ENCODE measurements at places on chromosomes 4 and X.

- no peak for DNase-seq
Measured at GRCh38 chrX:71533851-71534561, 1.1 kb downstream of the OGT start.

DNA sequence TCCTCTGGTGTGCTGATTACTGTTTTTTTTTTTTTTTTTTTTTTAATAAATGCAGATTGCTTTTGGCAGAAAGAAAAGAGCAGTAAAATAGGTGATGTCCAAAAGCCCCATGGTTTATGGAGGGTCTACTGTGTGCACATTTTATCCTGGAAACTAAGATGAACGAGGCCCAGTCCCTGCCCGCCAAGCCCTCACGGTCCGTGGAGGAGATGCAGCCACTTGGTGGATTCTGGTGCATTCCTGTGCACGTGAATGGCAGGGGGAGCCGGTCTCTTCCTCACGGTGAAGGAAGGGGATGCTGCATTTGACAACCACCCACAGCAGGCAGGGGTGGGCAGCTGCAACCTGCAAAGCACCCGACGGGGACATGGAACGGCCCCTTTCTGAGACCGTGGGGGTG is 100.2 kb upstream of the AFAP1 start:
- DNase-seq = no peak

- DNase-seq = no peak
Measured at GRCh38 chr4:183766140-183766539, 107.0 kb downstream of the TRAPPC11 start.

DNA sequence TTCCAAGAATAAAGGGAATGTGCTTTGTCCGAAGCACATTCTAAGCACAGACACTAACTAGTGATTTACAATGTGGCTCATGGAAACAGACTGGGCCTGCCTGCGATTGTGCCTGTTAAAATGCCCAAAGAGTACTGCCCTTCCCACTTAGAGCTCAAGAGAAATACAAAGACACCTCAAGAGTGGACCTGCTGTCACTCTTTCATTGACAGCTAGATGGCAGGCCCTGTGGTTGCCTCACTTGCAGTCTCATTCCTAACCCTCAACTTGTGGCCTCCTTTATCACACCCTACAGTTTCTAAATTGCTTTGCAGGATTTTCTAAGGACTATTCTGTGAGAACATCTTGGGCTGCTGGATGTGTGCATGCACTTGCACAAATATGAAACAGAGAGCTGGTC is 331.0 kb upstream of the EMCN start:
- DNase-seq = no peak

GRCh38 chrX:130575831-130576389 is 174.1 kb downstream of the RBMX2 start:
- no peak for DNase-seq

DNA sequence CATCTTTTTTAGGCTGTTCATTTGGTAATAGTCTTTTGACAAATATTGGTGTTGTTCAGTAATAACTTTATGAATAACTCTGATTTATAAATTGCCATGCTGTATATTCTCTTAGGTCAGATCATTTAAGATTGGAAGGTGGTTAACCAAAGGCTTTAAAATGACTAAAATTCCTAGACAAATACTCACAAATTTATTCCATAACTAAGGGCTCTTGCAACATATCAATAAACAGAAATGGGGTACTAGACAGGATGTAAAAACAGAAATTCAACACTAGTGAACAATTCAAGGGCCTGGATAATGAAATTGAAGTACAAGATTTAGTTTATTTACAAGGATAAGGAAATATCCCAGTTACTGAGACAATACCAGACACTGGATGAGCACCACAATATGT is 328.6 kb downstream of the PCDH19 start:
- DNase-seq = no peak

DNA sequence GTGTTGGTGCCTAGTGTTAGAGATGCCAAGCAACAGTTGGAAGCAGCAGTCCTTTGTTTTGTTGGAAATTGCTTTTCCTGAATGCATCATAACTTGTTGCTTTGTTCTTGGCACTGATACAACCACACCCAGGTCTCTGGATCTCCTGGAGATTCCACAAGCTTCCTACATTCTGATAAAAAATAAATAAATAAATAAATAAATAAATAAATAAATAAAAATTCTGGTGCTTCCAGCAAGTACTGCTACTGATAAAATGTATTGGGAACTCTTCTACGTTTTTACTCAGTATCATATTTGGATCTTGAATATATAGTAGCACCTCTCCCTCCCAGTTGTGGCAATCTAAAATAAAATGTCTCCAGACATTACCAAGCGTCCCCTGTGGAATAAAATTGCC is 62.7 kb upstream of the GRID2 start:
- DNase-seq = no peak

GRCh38 chrX:65528705-65529340 is 5.8 kb downstream of the LAS1L start:
- DNase-seq = peak; percentile 66

DNA sequence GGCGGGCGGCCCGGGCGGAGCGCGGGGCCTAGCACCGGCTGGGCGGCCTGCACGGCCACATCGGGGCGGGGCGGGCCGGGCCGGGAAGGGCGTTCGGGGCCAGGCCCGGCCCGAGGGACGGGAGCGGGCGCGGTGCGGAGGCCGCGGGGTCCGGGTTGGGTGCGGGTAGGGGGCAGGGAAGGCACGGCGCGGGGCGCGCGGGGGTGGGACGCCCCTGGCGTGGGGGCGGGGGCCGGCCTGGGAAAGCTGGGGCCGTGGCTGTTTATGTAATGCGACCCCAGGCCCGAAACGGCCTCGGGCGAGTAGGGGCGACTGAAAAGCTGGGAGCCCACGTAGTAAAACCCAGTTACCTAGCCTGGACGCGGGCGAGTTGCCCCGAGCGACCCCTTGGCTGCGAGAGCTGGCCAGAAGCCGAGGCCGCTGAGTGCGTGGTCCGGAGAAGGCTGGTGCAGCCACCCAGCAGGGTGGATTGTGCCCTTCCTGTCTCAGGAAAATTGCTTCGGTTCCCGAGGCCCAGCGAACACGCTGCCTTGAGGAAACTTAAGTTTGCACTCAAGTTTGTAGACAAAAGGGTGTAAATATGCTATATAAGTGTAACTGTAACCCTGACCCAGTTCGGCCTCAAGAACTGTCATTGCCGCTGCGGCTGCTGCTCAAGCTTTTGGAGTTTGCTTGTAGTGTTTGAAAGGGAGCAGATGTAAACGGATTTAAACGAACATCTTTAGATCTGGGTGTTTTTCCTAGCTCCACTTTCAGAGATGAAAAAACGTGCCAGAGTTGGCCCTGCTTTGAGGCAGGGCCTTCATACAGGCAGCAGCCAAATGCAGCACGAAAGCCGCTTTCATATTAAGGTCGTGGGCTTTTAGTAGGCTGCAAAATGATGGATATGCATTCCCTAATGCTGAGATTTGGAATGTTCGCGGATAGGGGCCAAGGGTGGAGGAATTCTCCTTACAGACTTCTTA is 674 bp downstream of the SEC24B start:
- no peak for DNase-seq

GRCh38 chrX:102860235-102860634 is 76.8 kb upstream of the RAB40AL start:
- DNase-seq = no peak

DNA sequence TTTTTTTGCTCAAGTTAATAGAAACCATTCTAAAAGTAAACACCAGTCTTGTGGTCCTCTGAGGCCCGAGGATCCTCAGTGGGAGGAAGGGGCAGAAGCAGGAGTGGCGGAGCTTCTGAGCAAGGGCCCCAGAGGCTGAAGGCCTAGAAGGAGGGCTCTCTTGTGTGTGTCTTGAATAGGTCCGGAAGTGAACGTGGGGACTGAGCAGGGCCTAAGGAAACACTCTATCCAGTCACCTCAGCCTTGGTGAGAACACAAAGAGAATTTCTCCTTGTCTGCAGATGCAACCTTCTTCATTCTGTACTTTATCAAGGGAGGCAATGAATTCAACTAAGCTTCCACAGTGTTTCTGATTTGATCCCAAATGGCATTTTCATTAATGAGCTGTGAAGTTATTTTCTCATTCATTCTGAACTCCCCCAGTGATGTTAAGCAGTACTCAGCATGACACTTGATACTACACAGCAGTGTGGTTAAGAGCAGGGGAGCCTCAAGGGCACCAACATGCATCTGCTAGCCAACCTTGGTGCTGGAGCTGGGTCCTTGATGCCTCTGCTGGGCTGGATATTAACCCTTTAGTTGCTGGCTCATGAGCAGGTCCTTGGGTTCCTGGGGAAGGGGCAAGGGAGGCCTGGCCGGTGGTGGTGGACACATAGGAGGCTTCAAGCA is 64.7 kb downstream of the RBM47 start:
- DNase-seq = no peak

DNA sequence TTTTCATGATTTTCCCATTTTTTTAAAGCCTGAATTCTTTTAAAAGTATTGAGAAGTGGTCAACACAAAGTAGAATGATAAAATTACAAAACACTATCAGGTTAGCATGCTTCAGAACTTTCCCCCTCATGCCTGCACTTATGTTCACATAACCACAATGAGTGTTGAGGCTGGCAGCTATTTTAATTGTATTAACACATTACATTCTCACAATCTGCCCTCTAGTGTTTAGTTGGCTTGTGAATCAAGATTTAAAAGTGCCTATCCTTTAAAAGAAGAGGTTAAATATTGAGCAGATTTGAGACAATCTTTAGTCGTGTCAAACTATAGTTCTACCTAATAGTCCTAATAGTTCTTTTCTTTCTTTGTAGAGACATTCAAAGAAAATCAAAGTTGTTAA is 93.6 kb upstream of the NAP1L5 start:
- DNase-seq = no peak

- DNase-seq = no peak
Measured at GRCh38 chr4:109389369-109390114, 44.1 kb upstream of the SEC24B start.

DNA sequence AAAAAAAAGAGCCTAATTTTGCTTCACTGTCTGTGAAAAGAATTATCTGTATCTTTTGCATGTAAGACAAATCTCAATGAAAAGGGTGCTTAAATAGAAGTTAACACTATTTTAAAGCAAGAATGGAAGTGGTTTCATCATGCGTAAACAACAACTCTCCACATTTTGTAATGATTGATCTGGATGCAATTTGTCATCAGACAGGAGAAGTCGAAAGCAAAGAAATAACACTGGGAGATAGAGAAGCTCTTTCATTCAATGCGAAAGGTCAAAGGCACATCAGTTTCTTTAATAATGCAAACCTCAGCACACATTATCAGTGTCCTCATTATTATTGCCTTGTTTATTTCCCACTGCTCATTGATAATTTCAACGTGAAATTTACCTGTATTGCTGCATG is 8.8 kb downstream of the KLKB1 start:
- no peak for DNase-seq

DNA sequence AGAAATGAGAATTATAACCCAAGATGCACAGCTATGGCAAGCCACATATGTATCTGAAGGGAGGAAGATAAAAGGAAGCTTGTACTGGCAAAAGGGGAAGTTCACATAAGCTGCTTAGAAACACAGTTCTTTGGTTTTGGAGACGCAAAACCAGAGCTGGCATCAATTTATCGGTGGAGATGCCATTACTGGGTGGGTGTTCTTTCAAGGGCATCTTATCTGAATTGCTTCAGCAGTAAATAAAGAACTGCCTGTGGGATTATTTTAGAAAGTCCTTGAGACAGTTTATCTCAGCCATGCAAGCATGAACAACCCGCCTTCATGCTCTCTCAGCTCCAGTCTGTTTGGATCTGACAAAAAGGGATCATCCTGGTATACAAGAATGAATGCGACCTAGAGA is 60.8 kb downstream of the DDX60 start:
- DNase-seq = no peak

- no peak for DNase-seq
Measured at GRCh38 chr4:53703267-53703655, 112.0 kb upstream of the LNX1 start.

- no peak for DNase-seq
Measured at GRCh38 chrX:48806081-48806480, 4.2 kb downstream of the HDAC6 start.

- DNase-seq = no peak
Measured at GRCh38 chr4:83305187-83305586, 20.6 kb upstream of the COQ2 start.

DNA sequence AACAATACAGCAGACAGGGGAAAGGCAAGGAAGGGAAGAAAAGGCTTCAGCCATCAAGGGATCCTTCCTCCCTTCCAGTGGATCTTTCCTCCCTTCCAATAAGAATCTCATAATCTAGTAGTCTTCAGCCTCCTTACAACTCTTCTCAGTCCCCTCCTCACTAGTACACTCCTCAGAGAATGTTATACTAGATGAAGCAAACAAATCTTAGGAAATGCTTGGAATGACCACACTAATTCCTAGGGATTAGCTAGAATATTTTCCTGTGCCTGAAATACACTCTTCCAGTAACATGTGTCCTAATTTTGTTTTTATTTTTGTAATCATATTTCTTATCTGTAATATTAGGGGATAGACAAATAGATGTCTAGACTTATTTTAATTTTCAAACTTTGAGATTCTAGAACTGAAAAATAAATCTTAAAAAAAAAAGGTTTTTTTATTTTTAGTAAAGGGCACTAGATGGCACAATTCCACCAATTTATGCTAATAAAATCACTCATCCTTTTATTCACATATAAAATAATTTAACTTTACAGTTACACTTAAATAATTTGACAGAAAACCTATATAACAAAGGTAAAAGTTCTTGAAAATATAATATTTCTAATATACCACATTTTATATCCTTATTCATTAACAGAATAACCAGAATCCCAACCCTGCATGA is 7.0 kb upstream of the STPG2 start:
- no peak for DNase-seq

Data from omental fat pad (tissue), 4 donors.